Astrocyte (in vitro differentiated cells and primary cell): ENCODE measurements at places on chromosomes 6 and 20.
A peak's percentile ranks its signal among the peaks of the same experiment; 100 is the strongest.

DNA sequence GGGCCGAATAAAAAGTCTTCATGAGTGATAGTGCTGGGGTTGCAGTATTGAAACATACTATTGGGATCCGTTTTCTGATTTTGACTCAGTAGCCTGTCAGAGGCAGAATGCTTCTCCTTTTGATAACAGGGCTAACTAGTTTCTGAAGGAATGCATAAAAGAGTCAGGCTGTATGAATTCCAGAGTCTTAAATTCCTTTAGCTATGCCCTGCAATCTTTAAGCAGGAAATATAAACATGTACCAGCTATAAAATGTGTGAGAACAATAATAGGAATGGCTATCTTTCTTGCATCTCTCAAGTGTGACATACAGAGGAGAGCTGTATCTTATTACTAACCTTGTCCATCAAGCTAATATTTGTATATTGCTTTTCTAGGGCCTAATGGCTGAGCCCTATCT is 917.1 kb downstream of the KIF16B start:
- H3K4me3 ChIP-seq: no peak overlapping the region
- DNase-seq: no peak
- H3K27ac ChIP-seq: no peak overlapping the region
- no peaks in the 10 kb centered on the region for H3K27me3 ChIP-seq
- H3K4me1 ChIP-seq: peaks cover 7% of the 10 kb centered on the region

- no peak for DNase-seq
- H3K36me3 ChIP-seq: no peaks in the 10 kb centered on the region
- H3K27me3 ChIP-seq: no peaks in the 10 kb centered on the region
- H3K4me1 ChIP-seq: no peaks in the 10 kb centered on the region
These were observed 192.3 kb downstream of the DLL1 start for GRCh38 chr6:170098428-170099170.

- H3K27ac ChIP-seq: no peak overlapping the region
- H3K4me3 ChIP-seq: no peak overlapping the region
- no peak for DNase-seq
- no peaks in the 10 kb centered on the region for H3K36me3 ChIP-seq
- H3K4me1 ChIP-seq: no peaks in the 10 kb centered on the region
These were observed 630.7 kb downstream of the HACE1 start for GRCh38 chr6:104229057-104229456.

- H3K36me3 ChIP-seq: no peaks in the 10 kb centered on the region
- H3K4me1 ChIP-seq: no peaks in the 10 kb centered on the region
- peak; percentile 10 for DNase-seq
- H3K4me3 ChIP-seq: no peak overlapping the region
These were observed 1.4 kb downstream of the FAM83B start for GRCh38 chr6:54847799-54848597.

- no peaks in the 10 kb centered on the region for H3K4me1 ChIP-seq
- no peak overlapping the region for H3K4me3 ChIP-seq
- no peak for DNase-seq
- H3K27me3 ChIP-seq: no peaks in the 10 kb centered on the region
These were observed 149.2 kb upstream of the EXOC2 start for GRCh38 chr6:842141-842540.

- no peaks in the 10 kb centered on the region for H3K27me3 ChIP-seq
- DNase-seq: peak; percentile 30
- no peak overlapping the region for H3K4me3 ChIP-seq
- H3K4me1 ChIP-seq: peaks cover 15% of the 10 kb centered on the region
- no peak overlapping the region for H3K27ac ChIP-seq
These were observed 13.9 kb upstream of the ADGRF5 start for GRCh38 chr6:46935687-46936086.
